ENCODE measurements at places on chromosomes 3 and 15.

DNA sequence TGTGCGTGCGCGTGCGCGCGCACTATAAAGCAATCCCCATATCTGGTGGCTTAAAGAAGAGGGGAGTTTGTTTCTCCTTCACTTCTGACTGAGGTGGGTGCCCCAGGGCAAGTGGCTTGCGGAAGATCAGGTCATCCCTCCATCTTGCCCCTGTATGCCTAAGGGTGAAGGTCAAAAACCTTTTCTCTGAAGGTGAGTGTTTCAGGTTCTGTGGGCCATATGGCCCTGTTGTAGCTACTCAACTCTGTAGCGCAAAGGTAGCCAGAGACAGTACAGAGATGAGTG lies 5.5 kb downstream of the ABTB1 start:
- DNase-seq = no peak

GRCh38 chr15:52463638-52464037 lies 65.0 kb downstream of the MYO5A start:
- DNase-seq = no peak

GRCh38 chr3:106552351-106553043 lies 683.7 kb upstream of the CBLB start:
- DNase-seq = no peak

DNA sequence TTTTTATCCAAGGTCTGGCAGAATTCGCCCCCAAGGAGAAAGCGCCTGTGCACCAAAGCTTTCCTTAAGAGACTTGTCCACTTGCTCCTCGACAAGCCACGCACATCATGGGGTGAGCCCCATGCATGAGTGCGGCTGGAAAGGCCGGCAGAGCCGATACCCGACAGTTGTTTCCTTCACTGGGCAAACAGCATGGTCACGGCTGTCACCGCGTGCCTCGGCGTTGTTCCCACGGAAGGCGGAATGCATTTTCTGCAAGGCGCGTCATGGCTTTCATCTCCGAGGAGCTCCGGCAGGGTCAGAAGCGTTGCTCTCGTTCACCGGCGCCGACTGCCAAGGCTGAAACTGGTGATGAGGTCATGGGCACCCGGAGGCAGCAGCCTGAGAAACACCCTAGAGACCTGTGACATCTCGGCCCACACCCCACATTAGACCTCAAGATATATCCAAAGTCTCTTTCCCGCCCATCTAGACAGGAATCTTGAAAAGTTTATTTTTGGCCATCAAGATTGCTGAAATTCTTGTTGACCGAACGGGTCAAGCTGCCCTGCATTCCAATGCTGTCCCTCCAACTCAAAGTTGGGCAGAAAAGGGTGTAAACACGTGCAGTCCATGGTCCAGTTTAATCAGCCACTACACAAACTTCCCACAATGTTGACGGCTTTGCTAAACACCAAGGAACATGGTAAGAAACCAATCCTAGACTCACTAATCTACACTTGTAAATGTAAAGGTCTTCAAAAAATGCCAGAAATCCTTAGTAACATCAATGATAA lies 604 bp upstream of the TJP1 start:
- DNase-seq = peak; percentile 82

Measured in aorta (tissue), 5 donors.